ENCODE measurements at places on chromosomes 12 and 14.

- no peak for DNase-seq
Measured at GRCh38 chr14:88255798-88256197, 67.3 kb downstream of the KCNK10 start.

DNA sequence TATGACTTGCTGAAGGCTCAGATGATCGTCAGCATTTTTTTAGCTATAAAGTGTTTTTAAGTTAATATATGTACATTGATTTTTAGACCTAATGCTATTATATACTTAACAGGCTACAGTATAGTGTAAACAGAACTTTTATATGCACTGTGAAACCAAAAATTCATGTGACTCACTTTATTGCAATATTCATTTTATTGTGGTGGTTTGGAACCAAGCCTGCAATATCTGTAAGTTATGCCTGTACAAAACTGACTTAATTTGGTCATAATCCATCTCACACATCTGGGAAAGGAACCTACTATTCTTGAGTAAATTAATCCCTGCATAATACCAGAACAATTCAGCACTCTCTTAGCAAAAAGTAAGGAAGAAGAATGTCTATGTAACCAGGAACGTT lies 390.7 kb downstream of the SYT1 start:
- DNase-seq, result no peak

DNA sequence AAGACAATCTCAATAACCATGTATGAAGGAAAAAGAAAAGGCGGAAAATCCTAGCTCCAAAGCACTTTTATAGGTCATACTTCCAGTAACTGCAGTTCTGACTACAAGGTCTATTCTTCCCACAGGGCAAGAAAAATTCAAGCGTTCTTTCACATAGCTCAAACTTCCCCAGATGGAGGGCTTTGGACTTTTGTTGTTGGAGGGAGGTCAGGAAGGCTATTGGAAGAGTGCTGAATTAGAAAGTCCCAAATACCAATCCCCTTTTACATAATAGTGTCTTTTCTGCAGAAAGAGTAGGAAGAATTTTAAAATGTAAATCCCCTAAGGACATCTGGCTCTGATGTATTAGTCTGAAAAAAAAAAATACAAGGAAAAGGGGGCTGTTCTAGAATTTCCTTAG lies 309.4 kb downstream of the MDGA2 start:
- no peak for DNase-seq

GRCh38 chr12:26466726-26467125 lies 271.4 kb downstream of the SSPN start:
- no peak for DNase-seq

DNA sequence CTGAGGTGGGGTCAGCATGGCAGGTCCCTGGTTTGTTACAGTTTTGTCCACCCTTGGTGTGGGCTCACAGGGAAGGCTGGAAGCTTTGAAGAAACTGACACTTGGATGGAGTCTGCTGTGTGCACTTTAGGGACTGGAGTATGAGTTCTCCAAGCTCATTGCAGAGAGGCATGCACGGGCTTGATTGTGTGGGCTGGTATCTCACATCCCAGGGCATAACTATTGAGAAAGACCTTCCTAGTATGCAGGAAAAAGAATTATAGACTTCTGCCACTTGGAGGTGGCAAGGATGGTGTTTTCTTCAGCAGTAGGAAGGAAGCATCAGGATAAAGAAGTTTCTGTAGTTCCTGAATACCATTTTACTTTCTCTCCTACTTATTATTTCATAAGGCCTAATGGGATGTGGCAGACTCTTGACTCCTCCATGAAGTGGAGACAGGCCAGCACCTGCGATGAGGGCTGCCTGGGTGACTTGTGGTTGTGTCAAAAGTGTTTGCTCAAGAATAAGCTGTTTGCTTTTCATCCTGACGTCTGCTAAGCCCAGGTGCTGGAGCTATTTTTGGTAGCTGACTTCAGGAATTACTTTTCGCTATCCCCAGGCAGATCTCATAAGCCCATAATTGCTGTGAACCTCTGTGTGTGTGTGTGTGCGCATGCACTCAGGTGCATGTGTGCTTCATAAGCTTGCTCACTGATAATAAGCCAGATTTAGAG lies 125.8 kb downstream of the KTN1 start:
- DNase-seq, result no peak

GRCh38 chr12:132069336-132069985 lies 74.7 kb downstream of the DDX51 start:
- no peak for DNase-seq

DNA sequence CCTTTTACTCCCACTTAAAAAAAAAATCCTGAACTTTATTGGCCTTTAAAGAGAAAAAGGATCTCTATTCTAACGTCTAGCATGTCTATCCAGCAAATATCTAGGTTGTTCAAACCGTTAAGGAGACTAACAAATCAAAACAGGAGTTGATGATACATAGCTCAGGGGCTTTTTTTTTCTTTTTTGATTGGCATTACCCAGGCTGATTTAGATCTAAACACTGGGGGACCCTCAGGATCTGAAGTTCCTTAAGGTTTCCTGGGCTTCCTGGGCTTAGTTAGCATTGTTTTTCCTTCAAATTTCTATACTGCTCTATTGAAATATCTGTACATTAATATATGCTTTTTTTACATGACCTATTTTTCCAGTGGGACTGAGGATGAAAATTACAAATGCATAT lies 42.3 kb downstream of the EFCAB11 start:
- no peak for DNase-seq

GRCh38 chr12:11906286-11906935 lies 164.3 kb upstream of the BCL2L14 start:
- DNase-seq, result no peak

- no peak for DNase-seq
Measured at GRCh38 chr12:71456316-71456715, 16.7 kb downstream of the LGR5 start.
